ENCODE measurements at places on chromosomes 7 and 10. TPM values are rescaled to one million over a fixed set of nuclear protein-coding genes. Genes with fewer than 3 reads are reported as not detected.

The MRLN gene
- not detected for total RNA-seq

The ASB10 gene
- total RNA-seq = not detected

The FAM24B gene
- total RNA-seq = 5.6 TPM

The EEPD1 gene
- total RNA-seq = 0.65 TPM

The HIPK2 gene
- 25.2 TPM for total RNA-seq

The ABCC2 gene
- 0.86 TPM for total RNA-seq

The UCN3 gene
- not detected for total RNA-seq

The C7orf25 gene
- total RNA-seq = 6.7 TPM

The NHLRC2 gene
- 22.0 TPM for total RNA-seq

The C7orf57 gene
- not detected for total RNA-seq

The C10orf71 gene
- total RNA-seq = not detected

The TLX1 gene
- total RNA-seq = not detected

The MEOX2 gene
- 35.8 TPM for total RNA-seq

The TBC1D12 gene
- 10.5 TPM for total RNA-seq

The MSMB gene
- not detected for total RNA-seq

The ZPBP gene
- not detected for total RNA-seq

The AOC1 gene
- total RNA-seq = not detected

The GNAT3 gene
- total RNA-seq = not detected

The BRAF gene
- total RNA-seq = 30.2 TPM

The MALRD1 gene
- total RNA-seq = not detected

The PKD2L1 gene
- not detected for total RNA-seq
